ENCODE measurements at places on chromosomes 7 and 10.
A peak's percentile ranks its signal among the peaks of the same experiment; 100 is the strongest.

GRCh38 chr10:19200211-19200610, 151.6 kb downstream of the MALRD1 start:
- no peak for DNase-seq

GRCh38 chr7:129315960-129316359, 91.1 kb downstream of the AHCYL2 start:
- DNase-seq, result no peak

DNA sequence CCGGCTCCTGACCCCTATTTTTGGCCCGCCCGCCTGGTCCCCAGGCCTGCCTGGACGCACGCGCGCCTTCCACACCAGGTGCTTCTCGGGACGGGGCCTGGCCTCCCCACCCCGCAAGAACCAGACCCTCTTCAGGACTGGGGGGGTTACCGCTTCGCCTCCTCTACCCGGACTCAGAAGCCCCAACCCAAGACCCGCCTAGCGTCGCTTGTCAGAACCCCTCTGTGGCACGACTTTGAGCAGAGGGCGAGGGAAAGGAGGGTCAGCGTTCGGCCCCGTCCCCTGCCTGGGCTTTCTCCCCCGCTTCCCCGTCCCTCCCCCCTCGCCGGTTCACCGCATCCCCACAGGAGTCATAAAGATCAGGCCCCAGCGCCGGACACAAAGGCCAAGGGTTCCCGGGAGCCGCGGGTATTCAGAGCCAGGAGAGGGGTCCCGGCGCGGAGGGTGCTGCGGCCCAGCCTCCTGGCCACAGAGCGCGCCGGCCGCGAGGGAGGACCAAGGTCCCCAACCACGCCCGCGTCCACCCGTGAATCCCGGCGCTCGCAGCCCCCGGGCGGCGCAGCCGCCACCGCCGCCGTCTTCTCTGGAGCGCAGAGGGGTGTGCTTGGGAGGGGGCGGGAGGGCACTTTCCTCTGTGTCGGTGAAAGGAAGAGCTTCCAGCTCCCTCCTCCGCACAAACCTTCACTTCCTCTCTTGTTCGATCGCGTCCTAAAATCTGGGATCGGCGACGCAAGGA, 351.9 kb downstream of the DNAJB6 start:
- DNase-seq, result no peak

DNA sequence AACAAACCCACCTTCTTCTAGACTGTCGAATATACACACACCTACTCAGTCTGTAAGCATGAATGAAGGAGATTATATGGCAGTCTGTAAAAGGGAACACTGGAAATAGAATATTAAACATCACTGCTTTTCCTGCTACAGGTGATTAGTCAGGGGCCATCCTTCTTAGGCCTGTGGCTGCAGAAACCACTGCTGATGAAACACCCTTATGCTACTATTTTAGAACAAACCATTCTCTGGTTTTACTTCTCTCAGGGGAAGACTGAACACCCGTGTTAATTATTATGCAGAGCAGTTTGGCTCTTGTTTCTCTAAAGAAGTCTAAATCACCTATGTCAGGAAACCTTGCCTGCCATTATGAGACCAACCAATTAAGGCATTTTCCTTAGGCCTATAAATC, 351.1 kb upstream of the KLF6 start:
- no peak for DNase-seq

DNA sequence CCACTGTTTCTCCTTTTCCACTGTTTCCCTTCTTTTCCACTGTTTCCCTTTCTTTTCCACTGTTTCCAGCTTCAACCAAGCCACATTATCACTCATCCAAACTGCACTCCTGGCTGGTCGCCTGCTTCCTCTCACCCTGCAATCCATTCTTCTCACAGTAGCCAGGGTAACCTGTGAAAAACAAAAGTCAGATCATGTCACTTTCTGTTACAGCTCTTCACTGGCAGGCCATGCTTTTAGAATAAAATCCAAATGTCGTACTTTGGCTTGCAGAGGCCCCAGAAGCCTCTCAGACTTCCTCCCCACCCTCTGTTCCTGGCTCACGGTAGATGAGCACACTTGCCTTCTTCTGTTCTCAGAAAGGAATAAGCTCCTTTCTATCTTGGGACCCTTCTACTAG, 33.9 kb downstream of the STARD3NL start:
- DNase-seq, result no peak

DNA sequence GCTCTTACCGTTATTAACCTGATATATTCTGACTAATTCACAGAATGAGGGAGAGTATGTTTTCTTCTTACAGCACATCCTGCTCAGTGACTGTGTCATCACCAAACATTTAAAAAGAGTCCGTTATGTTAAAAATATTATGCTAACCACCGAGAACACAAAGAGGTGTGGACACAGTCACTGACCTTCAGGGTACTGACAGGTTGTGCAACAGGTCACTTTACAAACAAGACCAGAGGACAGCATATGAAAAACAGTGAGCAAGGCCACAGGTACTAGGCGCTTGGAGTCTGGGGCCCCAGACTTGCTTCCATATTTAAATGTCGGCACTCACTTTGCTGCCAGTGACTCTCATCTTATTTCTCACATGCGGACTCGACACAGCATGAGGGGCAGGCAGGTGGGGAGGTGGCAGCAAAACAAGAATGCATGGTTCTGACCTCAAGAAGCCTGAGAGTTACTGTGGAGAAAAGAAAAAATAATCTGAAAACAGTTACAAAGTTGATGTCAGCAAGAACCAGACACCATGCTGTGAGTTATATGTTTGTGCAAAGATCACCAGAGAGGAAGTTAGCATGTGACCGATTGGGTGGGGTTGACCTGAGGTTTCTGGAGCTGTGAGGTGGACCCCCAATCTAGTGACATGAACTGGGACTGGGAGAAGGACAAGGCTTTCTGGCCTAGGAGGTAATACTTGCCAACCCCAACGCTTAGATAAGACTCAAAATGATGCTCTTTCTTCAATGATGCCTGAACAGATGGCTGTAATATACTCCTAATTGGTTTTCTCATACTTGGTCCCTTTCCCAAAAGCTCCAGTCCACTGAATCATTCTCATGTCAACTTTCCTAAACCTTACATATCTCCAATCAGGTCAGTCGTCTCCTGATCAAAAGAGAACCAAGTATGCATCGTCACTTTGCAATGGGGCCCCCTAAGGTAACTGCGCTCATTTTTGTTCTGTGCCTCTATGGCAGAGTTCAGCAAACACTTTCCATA, 102.4 kb downstream of the HIPK2 start:
- DNase-seq, result no peak

DNA sequence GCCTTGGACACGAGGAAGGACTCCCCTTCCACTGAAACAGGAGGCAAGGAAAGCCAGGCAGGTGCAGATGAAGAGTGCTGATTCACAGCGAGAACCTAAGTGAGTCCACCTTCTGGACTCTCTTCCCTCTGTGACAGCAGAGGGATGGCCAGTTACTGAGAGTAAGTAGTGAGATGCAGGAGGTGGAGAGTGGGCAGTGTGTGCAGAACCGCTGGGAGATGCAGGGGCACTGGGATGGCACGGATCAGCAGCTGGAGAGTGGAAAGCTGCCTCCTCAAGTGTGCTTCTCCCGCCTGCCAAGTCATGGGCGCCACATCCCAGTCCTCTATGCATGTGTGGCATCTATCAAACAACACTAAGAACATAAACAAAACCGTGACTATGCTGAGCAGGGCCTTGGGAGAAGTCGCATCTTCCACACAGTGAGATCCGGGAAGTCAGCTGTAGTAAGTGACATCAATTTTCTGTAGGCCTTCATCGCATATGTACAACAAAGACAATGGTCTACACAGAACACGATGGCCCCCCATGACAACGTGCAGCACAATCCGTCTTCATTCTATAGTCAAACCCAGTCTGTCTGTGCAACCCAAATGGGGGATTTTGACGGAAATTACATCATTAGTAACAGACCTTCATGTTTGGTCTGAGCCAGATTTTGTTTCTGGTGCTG, 217.4 kb upstream of the KLF14 start:
- DNase-seq, result no peak

GRCh38 chr7:19020711-19021110, 96.7 kb downstream of the TWIST1 start:
- DNase-seq, result peak; percentile 54

DNA sequence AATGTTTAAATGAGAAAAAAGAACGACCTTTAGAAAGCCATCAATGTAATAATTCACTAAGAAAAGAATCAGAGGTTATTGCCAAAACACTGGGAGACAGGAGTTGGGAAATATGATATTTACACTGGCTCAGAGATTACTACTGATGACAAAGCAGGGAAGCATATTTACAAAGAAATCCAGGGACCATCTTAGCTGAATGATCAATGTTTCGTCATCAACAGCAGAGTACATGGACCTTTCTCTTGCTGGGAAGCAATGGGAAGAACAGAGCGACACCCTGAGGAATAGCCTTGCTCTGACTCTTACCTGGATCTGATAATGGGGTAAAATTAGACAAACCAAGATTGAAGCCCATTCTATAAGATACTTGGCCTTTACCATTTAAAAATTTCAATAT, 1293.5 kb downstream of the XPNPEP1 start:
- DNase-seq, result peak; percentile 16

GRCh38 chr10:91201213-91201996, 19.1 kb upstream of the PCGF5 start:
- DNase-seq, result no peak

- DNase-seq, result peak; percentile 50
Measured at GRCh38 chr7:79272066-79272669, 181.3 kb downstream of the MAGI2 start.
